ENCODE measurements at places on chromosomes 11 and 22.

GRCh38 chr11:96229354-96229977 is 113.5 kb downstream of the MAML2 start:
- DNase-seq = no peak

DNA sequence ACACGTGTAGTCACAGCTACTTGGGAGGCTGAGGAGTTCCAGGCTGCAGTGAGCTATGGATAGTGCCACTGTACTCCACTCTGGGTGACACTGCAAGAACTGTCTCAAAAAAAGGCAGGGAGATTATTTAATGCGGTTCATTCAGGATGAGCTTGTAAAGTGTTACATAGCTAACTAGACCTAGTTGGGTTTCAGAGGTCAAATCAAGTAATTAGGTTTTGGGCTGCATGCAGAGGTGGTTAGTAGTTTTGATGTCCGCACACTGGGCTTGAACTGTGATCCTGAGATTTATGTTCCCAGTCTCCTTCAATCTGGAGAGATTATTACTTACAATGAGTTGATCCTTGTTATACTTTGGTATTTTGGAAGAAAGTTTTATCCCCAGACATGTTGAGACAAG is 2.1 kb upstream of the RBM4 start:
- no peak for DNase-seq

DNA sequence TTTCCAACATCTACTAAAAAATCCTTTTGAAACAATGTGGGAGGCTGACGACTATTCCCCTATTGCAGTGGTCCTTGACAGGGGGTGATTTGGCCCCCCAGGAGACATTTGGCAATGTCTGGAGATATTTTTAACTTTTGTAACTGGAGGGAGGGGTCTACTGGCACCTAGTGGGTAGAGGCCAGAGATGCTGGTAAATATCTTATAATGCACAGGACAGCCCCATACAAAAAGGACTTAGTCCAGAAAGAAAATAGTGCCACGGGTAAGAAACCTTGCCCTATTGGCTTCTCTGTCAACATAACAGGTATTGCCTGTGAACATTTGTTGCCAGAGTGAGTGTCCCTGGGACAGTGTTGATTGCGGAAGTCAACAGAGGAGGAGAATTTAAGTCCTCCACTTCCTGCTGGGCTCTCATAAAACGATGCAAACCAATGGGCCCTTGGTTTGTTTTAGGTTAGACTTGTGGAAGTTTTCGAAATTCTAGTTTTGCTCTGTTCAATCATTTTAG is 101.6 kb downstream of the MAML2 start:
- no peak for DNase-seq

GRCh38 chr11:832529-833113 is at the start of gene CD151:
TSS of gene CD151 (plus strand) at chr11:832952. CDS start at chr11:836070, 3,118 bp downstream.
- no peak for DNase-seq

DNA sequence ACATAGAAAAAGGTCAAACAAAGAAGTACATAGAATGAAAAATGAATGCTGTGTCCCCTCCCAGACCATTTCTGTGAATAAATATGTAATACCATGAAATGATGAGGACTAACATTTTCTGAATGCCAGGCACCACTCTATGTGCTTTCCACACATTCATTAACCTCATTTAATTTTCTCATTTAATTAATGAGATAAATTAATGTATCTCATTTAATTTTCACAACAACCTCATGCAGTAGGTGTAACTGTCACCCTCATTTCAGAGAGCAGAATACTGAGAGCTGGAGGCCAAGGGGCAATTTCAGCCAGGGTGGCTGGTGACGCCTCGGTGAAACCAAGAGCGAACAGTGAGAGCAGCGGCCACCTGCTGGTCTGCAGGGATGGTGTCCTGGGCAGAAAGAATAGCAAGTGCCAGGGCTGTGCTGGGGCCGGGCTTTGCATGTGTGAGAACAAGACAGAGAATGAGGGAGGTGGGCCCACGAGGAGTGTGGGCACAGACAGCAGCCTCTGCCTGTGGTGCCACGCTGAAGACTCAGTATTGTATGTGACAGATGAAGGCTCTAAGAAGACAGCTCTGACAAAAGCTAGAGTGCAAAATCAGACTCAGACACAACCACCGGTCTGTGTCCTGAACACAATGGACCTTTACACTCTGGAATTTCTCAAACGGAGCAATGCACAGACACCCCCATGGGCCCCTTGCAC is 1.8 kb upstream of the SERPIND1 start:
- no peak for DNase-seq

GRCh38 chr22:48138427-48138826 is 1376.0 kb downstream of the TBC1D22A start:
- no peak for DNase-seq

- DNase-seq = no peak
Observed at GRCh38 chr11:10379022-10379421, 74.1 kb downstream of the ADM start.

GRCh38 chr11:70783356-70783755 is 385.0 kb downstream of the CTTN start:
- no peak for DNase-seq

- peak; percentile 42 for DNase-seq
Observed at GRCh38 chr22:49255154-49255553, 572.5 kb downstream of the BRD1 start.

- DNase-seq = no peak
Observed at GRCh38 chr22:31680861-31681341, 18.9 kb upstream of the PISD start.

DNA sequence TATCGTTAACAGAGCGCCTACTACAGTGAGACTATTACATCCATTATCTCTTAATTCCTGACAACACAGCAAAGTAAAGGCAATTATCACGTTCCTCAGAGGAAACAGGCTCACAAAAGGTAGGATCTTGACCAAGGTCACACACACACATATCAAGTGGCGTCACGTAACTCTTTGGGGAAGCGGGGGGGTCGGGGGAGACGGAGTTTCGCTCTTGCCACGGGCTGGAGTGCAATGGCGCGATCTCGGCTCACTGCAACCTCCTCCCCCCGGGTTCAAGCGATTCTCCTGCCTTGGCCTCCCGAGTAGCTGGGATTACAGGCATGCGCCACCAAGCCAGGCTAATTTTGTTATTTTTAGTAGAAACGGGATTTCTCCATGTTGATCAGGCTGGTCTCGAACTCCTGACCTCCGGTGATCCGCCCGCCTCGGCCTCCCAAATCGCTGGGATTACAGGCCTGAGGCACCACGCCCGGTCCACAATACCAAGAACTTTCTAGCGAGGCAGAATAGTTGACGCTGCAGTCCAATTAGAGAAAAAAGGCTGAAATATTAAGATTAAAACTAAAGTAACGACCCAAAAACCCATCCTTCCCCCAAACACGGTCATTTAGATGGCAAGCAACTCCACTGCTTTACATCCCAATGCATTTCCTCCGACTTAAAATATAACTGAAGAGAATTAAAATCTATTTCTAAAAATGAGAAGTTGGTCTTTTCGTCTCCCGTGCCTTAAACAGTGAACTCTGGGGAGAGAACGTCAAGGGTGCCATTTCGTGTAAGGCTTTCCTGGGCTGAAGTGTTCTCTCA is 1.2 kb downstream of the DDX17 start:
- peak; percentile 69 for DNase-seq

GRCh38 chr22:43060183-43060582 is 29.0 kb downstream of the TTLL1 start:
- DNase-seq = no peak

DNA sequence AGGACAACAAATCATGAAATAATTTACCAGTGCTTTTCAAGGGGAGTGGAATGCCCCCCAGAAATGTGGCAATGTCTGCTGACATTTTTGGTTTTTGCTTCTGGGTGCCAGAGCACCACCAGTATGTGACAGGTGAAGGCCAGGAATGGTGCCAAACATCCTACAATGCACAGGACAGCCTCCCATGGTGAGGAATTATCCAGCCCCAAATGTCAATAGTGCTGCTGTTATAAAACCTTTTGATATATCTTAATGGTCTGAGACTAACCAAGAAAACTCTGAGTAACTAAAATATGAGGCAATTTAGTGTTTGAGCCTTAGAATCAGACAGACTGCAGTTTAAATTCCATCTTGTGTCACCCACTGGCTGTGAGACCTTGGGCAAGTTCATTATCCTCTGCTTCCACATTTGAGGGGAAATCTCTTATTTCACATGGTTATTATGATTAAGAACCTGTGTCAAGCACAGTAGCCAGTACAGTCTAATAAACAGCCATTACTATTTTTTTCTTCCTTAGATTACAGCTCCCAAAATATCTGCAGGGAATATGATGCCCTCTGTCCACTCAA is 69.5 kb downstream of the AMBRA1 start:
- no peak for DNase-seq

DNA sequence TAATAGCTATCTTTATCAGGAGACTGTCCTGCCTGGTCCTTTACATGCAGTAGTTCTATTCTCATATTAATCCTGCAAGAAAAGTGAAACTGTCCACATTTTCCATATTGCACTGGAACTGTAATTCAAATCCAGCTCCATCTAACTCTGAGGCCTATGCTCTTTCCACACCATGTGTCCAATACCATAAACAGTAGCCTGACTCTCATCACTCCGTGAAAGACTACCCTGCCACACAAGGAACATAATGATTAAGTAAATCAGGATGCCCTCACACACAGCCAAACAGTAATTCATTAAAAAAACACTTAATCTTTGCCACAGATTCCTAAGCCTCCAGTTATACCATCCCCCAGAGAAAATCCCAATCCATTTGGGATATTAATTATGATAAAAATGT is 285.3 kb upstream of the PITPNB start:
- no peak for DNase-seq

- no peak for DNase-seq
Observed at GRCh38 chr11:60455531-60456042, at the start of gene MS4A1. TSS of gene MS4A1 (plus strand) at chr11:60455847. CDS start at chr11:60462375, 6,528 bp downstream.

GRCh38 chr11:119481021-119481666 is 58.2 kb upstream of the THY1 start:
- DNase-seq = peak; percentile 92

GRCh38 chr11:130150790-130151189 is 8.8 kb upstream of the ST14 start:
- DNase-seq = no peak

GRCh38 chr11:2142762-2143202 is 3.6 kb upstream of the IGF2 start:
- no peak for DNase-seq

DNA sequence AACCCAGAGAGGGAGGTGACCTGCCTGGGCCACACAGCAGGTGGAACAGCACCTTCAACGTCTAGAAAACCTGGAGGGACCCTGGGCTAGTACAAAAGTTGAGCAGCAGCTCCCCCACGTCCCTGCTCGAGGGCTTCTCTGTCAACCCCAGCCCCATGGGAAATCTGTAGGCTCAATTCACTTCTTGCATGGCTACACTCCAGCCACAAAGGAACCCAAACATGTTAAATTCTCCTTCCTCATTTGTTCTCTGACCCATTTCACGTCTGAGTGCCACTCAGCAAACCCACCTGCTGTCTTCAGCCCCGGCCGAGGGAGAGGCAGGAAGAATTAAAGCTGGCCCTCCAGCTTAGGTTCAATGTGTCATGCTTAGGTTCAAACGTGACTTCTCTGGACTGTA is 418.5 kb downstream of the MIAT start:
- no peak for DNase-seq

GRCh38 chr11:45739866-45740265 is 65.1 kb upstream of the SLC35C1 start:
- DNase-seq = no peak

- peak; percentile 56 for DNase-seq
Observed at GRCh38 chr11:2511421-2512369, 66.9 kb downstream of the KCNQ1 start.

DNA sequence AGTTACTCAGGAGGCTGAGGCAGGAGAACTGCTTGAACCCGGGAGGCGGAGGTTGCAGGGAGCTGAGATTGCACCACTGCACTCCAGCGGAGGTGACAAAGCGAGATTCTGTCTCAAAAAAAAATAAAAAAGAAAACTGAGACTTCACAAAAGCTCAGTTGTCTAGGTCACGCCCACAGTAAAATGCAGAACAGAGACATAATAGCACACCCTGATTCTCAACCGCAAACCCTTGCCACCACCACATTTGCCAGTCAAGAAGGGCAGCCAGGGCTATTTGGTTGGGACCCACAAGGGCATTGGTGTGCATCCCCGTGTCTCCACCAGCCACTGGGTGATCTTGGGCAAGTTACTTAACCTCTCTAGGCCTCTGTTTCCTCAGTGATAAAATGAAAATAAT is 25.4 kb downstream of the CREB3L1 start:
- DNase-seq = no peak

GRCh38 chr11:84250834-84251613 is 964.9 kb upstream of the CCDC90B start:
- DNase-seq = no peak

GRCh38 chr11:27213232-27213660 is 149.8 kb downstream of the CCDC34 start:
- no peak for DNase-seq

GRCh38 chr11:64919627-64920026 is 2.6 kb upstream of the ATG2A start:
- DNase-seq = no peak

DNA sequence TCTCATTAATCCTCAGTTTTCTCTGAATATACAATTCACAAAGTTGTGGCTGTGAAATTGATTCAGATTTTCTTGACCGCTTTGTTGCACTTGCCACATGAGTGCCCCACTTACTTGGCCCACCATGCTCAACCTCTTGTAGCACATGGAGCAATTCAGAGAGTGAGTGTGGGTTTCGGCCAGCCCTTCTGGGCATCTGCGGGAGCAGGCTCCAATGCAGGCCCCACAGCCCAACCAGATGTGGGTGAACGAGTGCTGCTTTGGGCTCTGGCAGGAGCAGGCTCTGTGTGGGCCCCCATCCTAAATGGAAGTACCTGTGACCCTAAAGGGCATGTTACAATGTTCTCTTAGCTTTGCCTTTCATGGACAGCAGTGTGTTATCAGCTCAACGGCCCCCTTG is 2338.6 kb downstream of the LRRC4C start:
- no peak for DNase-seq

DNA sequence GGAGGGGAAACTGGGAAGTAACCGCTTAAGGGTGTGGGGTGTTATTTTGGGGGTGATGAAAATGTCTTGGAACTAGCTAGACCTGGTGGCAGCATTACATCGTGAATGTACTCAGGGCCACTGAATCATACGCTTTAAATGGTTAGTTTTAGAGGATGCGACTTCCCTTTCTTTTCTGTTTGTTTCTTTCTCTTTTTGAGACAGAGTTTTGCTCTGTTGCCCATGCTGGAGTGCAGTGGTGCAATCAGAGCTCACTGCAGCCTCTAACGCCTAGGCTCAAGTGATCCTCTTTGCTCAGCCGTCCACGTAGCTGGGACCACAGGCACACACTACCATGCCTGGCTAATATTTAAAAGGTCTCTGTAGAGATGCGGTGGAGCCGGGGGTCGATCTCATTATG is 5.6 kb upstream of the MIAT start:
- DNase-seq = no peak

DNA sequence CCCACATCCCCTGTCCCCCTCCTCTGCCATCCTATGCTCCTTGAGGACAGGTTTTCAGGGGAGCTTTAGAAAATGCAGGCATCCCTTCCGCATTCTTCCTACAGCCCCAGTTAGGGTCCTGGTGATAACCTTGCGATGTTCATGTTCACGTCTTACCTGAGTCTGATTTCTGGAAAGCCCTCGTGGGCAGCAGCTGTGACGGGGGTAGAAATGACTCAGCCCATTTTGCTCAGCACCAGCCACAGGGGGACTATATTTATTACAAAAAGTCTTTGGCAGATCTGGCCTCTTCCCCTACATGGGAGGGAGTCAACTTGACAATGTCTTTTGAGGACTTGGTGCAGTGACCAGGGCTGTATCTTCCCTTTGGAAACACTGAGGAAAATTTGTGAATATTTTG is 12.3 kb downstream of the PKNOX2 start:
- no peak for DNase-seq

GRCh38 chr11:125226706-125227105 is 62.2 kb downstream of the PKNOX2 start:
- no peak for DNase-seq

All from sciatic nerve (tissue), 2 donors.